CD4-positive, alpha-beta T cell (primary cell): ENCODE measurements at places on chromosomes 7 and 10.

GRCh38 chr10:74213571-74214162 is 62.6 kb downstream of the ADK start:
- peak; percentile 55 for DNase-seq

DNA sequence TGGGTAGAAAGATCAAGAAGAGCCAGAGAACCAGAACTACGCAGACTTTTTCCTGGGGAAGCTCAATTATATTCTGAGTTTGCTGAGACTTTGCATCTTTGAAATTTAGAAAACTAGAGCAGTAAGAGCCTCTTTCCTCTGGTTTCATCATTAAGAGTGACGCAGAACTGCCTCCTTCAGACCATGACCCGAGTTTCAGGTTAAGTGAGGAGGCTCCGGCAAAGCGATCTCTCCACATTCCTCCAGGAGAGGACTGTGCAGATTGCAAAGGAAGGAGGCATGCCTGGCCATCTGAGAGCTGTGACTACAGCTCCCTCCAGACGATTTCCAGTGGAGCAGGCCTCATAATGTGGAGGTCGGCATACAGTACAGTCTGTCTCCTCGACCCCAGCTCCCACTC is 115.8 kb upstream of the LANCL2 start:
- DNase-seq = no peak

DNA sequence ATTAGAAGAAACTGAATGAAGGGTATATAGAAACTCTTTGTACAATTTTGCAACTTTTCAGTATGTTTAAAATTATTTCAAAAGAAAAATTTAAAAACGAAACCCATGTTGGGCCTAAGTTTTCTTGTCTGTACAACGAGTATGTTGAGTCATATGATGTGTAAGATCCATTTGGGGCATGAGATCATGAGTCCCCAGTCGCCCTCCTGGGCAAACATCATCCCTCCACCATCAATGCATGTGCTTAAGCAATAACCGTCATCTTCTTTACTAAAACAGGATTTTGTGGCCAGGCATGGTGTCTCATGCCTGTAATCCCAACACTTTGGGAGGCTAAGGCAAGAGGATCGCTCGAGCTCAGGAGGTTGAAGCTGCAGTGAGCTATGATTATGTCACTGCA is 54.2 kb upstream of the CDCA7L start:
- DNase-seq = no peak

- DNase-seq = no peak
Measured at GRCh38 chr7:94350734-94351133, 44.0 kb upstream of the COL1A2 start.

GRCh38 chr10:6416892-6417512 is 163.1 kb downstream of the PRKCQ start:
- peak; percentile 75 for DNase-seq

DNA sequence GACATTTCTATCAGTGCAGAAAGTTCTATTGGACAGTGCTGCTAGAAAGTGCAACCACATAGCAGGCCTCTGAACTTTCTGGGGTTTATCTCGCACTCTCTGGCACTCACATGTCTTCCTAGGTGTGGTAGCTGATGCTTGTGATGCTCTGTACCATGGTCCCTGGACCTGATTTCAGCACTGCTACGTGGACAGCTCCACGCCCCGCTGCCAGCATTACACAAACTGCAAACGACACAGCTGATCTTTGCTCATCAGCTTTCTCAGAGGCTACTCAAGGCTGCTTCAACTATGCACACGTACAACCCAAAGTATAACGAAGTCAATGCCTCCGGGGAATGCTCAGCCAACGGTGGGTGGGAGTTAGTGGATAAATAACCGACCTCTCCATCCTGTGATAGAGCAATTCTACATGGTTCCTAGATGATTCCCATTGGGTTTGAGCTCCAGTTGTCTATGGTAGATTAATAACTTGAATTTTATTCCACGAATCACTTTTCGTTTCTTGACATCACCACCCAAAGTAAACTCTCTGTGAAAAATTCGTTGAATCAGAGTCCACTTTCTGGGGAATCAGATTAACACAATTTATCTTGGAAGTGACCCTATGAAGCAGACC is 302.5 kb downstream of the ACTR3B start:
- DNase-seq = no peak

DNA sequence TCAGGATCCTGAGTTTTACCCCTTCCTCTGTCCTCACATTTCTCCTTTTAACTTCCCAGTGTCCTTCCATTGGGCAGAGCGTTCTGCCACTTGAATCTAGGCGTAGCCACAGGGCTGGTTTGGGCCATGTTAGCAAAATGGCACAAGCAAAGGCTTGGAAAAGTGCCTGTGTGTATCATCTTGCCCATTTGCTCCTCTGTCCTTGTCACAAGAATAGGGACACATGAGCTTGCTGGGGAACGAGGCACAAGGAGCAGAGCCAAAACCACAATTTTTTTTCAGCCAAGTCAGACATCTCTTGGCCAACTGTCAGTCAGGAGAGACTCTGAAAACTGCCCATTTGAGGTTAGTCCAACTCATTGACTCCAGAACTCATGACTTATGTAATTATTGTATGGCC is 285.2 kb downstream of the ZNF248 start:
- DNase-seq = no peak

- DNase-seq = no peak
Measured at GRCh38 chr10:79310200-79310865, 36.9 kb upstream of the PPIF start.

GRCh38 chr7:81267508-81267907 is 348.7 kb upstream of the SEMA3C start:
- no peak for DNase-seq

GRCh38 chr10:86357041-86357440 is 9.6 kb downstream of the GRID1 start:
- no peak for DNase-seq

- no peak for DNase-seq
Measured at GRCh38 chr7:91949221-91950009, 8.8 kb downstream of the AKAP9 start.

- no peak for DNase-seq
Measured at GRCh38 chr7:42107484-42108240, 129.3 kb downstream of the GLI3 start.

DNA sequence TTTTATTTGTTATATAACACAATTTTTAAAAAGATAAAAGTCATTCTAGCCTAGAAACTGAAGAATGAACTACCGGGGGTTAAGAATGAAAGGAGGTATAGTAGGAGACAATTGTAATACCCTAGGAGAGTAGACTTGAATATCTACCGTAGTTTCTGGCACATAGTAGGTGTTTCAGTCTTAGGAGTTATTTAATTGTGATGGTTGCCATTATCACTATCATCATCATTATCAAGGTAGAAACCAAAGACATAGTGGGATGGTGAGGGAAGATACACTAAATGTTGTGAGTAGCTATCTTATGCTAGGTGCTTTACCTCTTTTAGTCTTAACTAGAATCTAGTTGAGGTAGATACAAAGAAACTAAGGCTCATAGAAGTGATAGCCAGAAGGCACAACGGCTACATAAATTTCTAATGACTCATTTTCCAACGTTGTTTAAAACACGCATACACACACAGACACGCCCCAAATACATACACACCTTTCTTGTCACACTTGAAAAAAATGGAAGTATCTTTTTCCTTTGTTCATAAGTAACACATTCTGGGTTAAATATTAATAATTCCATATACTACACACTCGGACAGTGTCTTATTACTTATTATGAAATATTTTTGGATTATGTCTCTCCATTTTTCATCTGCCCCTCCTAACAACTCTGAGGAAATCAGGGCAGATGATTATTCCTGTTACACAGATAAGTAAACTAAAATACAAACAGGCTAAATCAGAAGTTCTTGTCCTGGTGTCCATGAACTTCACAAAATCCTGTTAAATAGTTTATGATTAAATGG is 2.0 kb upstream of the ANLN start:
- no peak for DNase-seq

- DNase-seq = no peak
Measured at GRCh38 chr7:139639563-139639962, 116.1 kb downstream of the CLEC2L start.

DNA sequence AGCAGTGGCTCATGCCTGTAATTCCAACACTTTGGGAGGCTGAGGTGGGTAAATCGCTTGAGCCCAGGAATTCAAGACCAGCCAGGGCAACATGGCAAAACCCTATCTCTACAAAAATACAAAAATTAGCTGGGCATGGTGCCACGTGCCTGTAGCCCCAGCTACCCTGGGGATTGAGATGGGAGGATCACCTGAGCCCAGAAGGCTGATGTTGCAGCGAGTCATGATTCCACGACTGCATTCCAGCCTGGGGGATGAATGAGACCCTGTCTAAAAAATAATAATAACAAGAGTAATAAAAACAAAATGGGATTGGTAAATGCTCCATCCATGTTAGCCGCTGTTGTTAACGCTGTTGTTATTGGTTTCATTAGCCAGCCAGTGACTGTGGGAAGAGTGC is 1.3 kb upstream of the HKDC1 start:
- no peak for DNase-seq

GRCh38 chr10:50210876-50211275 is 40.4 kb downstream of the ASAH2 start:
- DNase-seq = no peak

DNA sequence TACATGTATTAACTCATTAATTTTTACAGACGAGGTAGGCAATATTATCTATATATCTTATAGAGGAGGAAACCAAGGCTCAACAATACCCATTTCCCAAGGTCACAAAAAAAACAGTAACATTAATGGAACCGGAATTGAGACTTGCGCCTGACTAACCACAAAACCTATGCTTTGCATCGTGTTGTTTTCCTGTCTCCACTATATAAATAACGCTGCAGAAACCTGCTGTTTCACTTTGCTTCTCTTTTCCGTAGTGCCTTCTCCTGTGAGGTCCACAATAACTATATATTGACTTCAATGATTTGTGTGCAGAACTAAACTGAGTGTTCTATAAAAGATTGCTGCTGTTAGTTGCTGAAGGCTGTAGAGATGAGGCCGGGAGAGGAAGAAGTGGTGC is 97.7 kb upstream of the RPA3 start:
- no peak for DNase-seq

DNA sequence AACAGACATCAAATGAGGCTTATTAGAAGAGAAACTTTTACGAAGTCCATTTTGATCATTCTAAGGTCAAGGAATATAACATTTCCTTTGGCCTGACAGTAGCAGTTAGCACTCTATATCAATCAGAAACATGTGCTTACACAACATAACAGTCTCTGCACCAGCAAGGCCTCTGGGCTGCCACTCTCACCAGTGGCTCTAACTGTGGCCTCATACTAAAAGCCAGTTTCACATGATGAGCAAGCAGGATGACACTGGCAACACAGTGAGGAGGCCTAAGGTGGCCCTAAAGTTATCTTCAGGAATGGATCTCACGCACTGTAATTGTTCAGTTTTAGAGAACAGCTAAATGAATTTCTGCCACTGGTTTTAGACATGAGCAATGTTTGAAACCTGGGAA is 126.8 kb downstream of the COBL start:
- no peak for DNase-seq

DNA sequence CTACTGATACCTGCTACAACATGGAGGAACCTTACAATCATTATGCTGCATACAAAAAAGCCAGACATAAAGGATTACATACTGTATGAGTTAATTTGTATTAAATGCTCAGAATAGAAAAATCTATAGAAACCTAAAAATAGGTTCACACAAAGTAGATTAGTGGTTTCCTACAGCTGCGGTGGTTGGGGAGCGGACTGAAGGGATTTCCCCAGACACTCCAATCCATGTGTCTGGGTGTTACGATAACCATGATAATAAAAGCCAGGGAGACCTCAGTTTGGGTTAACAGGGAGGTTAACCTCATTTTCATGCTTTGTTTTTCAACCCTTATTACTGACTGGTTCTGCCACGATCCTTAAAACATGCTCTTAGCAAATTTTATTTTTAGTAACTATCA is 355.9 kb downstream of the KCNMA1 start:
- peak; percentile 2 for DNase-seq

DNA sequence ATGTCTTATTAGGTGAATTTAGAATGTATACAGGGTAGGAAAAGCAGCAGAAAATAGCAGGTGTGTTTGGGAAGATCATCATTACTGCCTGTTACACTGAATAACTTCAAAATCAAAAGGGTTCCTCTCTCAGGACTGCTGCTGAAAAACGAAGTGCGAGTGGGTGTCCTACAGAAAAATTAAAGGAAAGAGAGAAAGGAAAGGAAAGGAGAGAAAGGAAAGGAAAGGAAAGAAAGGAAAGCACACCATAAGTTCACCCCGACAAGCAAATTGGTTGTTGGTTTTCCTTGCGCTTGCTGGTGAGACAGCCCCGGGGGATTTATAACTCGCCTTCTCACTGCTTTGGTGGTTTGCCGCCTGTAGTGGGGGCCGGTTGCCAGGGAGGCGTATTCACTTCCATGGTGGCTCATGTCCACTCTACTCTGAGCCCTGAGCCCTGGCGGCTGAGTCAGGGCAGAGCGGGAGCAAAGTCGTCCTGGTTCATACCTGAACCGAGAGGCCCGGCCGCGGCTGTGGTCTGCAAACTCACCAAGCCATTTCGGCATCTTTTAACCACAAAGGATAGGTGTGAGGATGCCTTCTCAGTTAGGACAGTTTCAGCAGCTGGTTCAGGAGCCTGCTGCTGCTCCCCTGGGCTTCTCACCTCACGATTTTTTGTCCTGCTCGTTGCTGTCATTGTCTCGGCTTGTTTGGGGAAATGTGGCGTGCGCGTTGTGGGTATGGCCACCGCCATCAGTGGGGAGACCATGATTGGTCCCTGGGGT is 26.1 kb downstream of the INPP5A start:
- DNase-seq = no peak

DNA sequence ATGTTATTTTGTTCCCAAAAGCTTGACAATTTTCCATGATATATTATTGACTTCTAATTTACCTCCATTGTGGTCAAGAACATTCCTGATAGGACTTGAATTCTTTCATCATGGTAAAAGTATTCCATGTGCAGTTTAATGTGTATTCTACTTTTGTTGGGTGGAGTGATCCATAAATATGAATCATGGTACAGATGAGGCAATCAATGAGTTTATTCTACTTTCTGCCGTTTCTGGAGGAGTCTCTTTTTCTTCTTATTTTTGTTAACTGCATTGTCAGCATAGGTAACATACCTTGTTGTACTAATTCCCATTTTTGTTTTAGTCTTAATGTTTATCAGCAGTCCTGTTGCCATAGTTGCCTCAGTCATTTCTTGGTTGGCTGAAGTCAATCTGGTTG is 69.6 kb downstream of the SHOC2 start:
- DNase-seq = no peak

DNA sequence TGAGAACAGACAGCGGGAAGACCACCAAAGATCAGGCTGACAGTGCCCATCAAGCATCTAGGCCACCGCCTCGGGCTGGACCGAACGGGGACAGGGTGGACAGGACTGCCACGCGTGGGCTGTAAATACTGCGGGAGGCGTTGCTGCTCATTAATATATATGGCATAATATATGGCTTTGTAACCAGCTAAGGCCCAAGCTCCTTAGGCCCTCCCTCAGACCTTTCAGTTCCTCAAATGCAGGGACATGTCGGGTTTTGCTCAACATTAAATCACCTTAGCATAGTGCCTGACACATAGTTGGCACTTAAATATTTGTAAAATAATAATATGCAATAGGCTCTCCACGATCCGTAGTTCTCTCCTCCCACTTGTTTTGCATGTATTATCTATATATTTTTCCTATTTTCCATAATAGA is 402 bp upstream of the TMEM168 start:
- no peak for DNase-seq

GRCh38 chr7:92715963-92716362 is 120.4 kb downstream of the CDK6 start:
- DNase-seq = no peak

GRCh38 chr7:111394891-111395290 is 167.4 kb downstream of the IMMP2L start:
- no peak for DNase-seq

GRCh38 chr7:81583882-81584533 is 185.8 kb downstream of the HGF start:
- DNase-seq = no peak
